ENCODE measurements at places on chromosomes 7 and 10.

- no peak for DNase-seq
These were observed 9.3 kb downstream of the ZNF316 start for GRCh38 chr7:6646465-6646864.

- DNase-seq: peak; percentile 49
These were observed 99.7 kb upstream of the SDK1 start for GRCh38 chr7:3201306-3201705.

- DNase-seq: no peak
These were observed 136.5 kb upstream of the ETV1 start for GRCh38 chr7:14125998-14126397.

DNA sequence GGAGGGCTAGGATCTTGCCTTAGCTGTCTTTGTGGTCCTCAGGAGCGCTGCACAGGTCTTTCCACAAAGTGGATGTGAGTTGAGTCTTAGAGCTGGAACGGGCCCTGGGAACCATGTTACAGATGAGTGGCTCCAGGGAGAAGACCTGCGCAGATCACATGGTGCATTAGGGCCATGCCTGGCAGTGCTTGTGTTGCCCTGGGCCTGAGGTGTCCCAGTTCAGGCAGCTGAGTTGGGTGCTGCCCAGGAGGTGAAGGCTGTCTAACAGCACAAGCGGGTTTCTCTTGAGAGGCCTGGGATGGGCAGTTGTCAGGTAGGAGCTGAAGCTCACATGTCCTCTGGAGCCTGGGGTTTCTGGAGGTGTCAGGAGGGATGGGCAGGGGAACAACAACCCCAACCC, 33.7 kb upstream of the ANKRD2 start:
- DNase-seq: no peak

- DNase-seq: peak; percentile 44
These were observed 106.3 kb downstream of the C10orf105 start for GRCh38 chr10:71613261-71613777.

- DNase-seq: no peak
These were observed 45.7 kb downstream of the MINDY3 start for GRCh38 chr10:15814565-15814964.

GRCh38 chr7:35370687-35371086, 116.8 kb upstream of the TBX20 start:
- no peak for DNase-seq

GRCh38 chr7:114645451-114645850, 230.8 kb downstream of the FOXP2 start:
- no peak for DNase-seq

GRCh38 chr7:1912593-1913465, 242.8 kb downstream of the ELFN1 start:
- peak; percentile 83 for DNase-seq

DNA sequence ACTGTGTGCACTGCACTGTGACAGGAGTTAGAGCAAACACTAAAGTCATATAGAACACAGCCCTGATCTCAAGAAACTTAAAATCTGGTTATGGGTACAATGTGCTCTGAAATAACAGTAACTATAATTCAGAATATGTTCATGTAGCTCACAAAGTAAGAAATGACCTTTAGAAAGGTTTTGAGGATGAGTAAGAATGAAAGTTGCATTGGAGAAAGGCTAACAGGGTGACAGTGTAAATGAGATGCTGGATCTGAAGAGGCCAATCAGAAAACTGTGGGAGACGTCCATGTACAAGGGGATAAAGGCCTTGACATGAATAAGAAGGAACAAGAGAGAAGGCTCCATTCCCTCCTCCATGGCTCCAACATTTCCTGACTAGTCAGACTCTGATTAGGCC, 124.7 kb downstream of the GRM3 start:
- DNase-seq: no peak

GRCh38 chr10:15486404-15486803, 115.3 kb upstream of the FAM171A1 start:
- no peak for DNase-seq

DNA sequence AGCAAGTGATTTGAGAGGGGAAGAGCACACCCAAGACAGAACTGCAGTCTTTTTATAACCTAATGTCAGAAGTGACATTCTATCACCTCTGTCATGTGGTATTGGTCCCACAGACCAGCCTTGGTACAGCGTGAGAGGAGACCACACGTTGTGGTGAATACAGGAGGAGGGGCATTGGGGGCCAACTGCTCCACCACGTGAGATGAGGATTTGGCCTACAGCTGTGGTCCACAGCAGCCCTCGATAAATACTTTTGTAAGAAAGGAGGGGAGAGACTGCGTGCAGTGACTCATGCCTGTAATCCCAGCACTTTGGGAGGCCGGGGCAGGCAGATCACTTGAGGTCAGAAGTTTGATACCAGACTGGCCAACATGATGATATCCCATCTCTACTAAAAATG, 243.1 kb downstream of the FGFR2 start:
- no peak for DNase-seq

DNA sequence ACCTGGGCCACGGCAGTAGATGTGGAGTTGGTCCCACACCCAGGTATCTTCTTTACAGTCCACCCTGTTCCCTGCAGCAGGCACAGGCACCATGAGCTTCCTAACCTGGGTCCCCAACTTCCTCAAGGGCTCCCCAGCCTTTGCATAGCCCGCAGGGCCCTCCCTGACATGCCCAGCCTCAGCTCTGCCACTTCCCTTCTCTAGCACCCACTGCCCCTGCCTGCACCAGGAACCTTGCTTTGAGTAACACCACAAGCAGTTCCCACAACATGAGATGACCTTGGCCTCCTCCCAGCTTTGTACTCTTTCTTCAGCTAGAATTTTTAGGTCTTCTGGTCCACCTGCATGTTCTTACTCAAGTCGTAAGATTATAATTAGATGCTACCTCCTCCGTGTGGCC, 92.2 kb upstream of the ZPBP start:
- no peak for DNase-seq

GRCh38 chr10:69934768-69935167, 117.9 kb upstream of the MACROH2A2 start:
- DNase-seq: no peak

DNA sequence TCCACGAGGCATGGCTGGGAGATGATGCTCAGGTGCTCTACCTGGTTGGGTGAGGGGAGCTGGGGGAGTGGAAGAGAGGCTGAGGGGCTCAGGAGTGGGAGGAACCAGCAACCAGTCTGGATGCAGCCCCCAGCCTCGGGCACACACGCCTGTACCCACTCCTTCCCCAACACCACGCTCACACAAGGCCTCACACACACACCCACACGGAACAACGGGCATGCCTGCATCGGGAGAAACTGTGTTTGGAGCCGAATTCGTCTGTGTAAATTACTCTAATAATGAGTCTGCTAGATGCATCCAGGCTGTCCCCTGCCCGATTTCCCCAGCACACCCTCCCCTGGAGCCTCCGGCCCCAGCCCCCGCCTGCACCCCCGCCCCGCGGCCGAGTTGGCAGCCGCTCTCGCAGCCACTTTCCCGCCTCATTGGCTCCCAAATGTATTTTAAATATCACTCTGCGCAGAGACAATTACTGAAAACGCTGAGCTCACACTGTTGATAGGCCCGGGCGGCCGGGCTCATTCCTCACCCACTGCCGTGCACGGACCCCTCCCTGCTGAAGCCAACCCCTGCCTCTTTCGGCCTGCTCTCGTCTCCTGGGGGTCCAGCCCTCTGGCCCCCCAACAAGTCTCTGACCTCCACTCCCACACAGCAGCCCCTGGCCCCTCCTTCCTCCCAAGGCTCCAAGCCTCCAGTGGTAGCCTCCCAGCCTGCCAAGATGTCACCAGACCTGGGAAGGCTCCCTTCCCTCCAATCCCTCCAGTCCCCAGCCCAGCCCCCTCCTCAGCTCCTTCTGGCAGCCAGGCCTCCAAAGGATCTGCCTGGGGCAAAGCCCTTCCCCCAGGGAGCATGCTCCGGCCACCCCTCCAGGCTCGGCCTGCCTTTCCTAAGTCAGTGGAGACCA, 11.1 kb downstream of the H2BK1 start:
- no peak for DNase-seq

GRCh38 chr10:7891634-7892033, 73.3 kb downstream of the TAF3 start:
- peak; percentile 11 for DNase-seq

DNA sequence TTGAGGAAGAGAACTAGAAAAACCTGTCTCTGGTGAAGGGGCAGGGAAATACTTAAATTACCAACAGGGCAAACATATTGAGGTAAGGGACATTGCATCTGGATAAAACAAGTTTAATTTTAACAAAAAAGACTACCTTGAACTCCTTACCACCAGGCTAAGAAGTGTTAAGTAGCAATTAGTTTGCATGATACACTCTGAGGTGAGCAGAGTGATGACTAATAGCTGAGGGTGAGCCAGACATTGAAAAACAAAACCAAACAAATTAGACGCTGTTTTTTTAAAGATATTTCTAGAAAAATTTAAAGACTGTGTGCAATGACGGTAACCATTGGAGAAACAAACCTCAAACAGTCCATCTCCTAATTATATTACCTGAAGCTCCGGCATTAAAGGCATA, 105.9 kb downstream of the ANKRD7 start:
- no peak for DNase-seq

DNA sequence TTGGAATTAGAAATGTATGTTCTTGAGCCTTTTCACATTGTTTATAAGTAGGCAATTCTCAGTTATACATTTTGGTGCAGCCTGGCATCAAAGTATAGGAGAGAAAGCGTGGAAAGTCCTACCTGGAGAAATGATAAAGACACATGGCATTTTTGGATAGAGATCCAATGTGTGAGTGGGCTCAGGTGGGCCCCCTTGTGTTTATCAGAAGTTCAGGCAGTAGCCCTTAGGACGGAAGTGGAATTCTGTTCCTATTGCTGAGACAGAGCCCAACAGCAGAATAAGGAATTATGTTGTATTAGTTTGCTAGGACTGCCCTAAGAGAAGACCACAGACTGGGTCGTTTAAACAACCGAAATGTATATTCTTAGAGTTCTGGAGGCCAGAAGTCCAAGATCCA, 85.2 kb upstream of the AMPH start:
- DNase-seq: no peak

DNA sequence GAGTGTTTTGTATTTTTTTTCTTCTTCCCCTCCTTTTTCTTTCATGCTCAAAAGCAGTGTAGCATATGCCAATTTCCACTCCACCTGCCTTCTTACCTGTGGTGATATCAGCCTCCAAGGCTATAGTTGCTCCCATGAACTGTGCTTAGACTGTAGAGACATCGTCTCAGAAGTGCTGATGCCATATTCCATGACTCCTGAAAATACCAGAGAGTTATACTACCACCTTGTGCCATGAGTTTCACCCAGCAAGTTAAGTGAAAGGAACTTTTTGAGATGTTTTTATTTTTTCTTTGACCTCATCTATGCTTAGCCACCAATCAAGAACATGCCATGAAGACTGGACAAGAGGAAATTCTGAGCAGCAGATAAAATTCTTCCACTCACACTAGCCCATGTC, 142.8 kb upstream of the SEMA3E start:
- no peak for DNase-seq

DNA sequence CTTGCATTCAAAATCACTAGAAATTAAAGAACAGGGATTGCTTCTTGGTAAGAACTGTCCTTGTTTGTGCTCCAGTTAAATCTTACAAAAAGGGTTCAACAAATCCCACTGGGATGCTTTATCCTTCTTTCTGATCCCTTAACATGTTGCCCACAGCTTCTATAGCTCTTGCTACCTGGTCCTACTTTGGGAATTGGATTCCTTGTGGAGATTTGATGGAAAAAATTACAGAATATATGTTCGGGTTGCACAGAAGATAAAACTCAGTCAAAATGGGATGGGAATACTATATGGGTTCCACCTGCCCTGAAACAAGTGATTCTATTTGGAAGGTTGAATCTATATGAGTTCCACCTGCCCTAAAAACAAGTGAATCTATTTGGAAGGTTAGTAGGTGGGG, at the start of gene OR2A25:
Gene OR2A25 (plus strand): TSS at position 301 of the 400 bp plus-strand sequence. CDS start 4,409 bp downstream, outside the sequence.
- DNase-seq: no peak

DNA sequence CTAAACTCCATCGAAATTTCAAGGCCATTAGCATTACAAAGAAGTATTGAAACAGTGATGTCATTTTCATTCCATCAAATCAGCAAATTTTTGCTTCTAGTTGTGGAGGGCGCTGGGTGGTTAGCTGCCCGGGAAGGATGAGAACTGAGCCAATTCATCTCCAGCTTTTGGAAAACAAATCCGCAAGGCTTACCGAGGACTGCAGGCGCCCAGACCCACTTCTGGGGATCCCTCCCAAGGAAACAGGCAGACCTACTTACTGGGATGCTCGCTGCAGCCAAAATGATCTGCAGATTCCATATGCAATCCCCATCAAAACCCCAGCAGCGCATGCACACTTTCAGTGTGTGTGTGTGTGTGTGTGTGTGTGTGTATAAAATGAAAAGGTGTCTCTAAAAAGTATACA, 19.2 kb downstream of the TNRC18 start:
- DNase-seq: no peak

DNA sequence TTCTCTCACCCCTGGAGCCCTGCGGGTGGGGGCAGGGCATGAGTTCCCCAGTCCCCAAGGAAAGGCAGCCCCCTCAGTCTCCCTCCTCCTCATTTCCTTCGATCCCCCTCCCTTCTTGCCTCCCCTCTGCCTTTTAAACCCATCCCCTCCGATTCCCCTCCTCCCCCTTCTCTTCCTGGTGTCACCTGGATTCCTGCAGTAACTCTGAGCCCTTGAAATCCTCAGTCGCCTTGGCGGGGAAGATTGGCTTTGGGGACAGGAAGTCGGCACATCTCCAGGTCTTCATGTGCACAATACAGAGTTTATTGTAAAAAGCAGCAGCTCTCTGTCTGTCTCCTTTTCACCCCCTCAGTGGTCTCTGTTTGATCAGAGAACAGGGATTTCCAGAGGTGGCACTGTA, 1.3 kb upstream of the MUC12 start:
- no peak for DNase-seq

- DNase-seq: peak; percentile 62
These were observed 28.1 kb upstream of the GPR22 start for GRCh38 chr7:107441581-107442422.

DNA sequence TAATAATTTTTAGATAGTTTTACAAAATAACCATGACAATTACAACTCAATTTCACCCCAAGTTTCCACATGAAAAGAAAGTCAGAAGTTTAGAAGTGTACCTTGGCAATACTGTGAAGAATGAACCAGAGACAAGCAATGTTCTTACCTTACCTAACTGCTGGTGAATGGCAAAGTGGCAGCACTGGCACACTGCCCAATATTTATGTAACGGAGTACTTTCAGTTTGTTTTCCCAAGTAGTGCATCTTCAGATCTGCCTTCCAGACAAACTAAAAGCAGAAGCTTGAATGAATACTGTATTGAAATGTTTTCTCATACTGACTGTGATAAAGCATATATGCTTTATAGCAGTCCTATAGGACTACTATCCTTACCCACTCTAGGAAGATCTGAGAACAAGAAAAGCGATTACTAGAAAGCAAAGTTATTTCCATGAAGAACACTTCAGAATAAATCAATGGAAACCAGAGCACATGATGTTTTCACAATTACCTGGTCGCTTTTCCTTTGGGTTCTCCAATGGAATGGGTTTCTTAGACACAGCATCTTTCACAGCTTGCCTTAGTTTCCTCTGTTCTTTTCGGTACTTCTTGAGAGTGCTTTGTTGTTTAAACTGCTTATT, 1.5 kb downstream of the NOC3L start:
- peak; percentile 30 for DNase-seq

DNA sequence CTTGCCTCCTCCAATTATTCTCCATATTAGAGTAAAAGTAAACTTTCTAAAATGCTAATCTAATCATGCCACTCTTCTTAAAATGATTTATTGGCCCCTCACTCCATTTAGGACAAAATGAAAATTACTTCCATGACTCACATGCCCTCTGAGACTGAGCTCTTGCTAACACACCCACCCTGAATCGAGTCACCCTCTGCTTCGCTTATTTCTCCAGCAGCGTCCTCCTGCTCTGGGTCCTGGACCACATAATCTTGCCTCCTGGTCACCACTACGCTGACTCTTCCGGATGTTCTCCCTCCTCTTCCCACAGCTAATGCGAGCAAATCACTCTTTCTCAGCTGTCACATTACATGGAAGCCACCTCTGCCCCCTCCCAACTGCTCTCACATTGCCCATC, 384.0 kb upstream of the FZD8 start:
- DNase-seq: peak; percentile 40

Measured in fibroblast of mammary gland (primary cell).